ENCODE measurements at places on chromosomes 7 and 10.
A peak's percentile ranks its signal among the peaks of the same experiment; 100 is the strongest.

DNA sequence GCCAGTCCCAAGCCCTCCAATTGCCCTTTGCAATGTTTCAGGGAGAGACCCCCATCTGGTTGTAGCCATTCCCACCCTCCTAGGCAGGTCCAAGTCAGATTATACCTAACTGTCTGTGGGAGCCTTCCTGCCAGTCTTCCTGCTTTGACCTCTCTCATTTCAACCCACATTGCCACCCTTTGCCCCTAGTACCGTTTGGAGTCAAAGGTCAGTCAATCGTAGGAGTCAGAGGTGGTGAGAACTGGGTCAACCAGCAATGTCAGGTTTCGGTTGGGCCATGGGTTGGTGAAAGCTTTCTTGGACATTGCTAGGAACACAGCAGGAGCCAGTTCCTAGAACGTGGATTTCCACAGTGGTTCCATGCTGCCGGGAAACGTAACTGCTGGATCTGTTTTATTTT is 269.4 kb upstream of the GHITM start:
- DNase-seq: no peak

DNA sequence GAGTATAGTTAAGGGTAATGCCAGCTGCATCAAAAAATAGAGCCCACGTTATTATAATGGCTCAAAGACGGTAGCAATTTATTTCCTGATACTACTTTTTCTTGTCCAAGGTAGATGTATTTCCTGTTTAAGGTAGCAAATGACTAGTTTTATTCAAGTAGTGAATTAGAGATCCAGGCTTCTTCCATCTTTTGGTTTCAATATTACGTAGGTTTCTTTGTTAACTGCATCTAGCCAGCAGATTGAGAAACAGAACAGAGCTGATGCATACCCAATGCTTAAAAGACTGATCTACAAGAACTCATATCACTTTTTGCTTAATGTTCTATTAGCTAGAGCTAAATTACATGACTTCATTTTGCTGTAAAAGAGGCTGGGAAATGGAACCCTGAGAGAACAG is 992.1 kb downstream of the NRG3 start:
- DNase-seq: no peak

GRCh38 chr7:96169439-96169838 is 152.5 kb downstream of the SLC25A13 start:
- DNase-seq: no peak

- no peak for DNase-seq
Observed at GRCh38 chr10:93938140-93938539, 44.4 kb downstream of the SLC35G1 start.

DNA sequence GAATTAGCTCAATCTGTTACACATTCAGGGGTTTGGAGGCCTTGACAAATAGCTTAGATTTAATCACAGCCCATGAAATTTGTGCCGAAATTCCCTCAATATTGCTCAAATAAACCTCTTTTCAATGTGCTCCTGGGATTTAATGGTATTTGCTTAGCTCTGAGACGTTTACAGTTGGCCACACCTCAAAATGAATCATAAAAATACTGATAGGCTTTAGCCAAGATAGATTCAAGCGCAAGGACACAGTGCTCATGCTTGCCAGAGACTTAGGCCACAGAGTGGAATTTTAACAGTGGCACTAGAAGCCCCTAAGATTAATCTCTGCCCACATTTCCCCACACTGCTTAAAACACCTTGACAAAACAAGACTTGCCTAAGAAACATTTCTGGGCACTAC is 2.3 kb upstream of the SEMA3C start:
- no peak for DNase-seq

GRCh38 chr10:21279217-21279575 is 246.3 kb downstream of the SKIDA1 start:
- DNase-seq: no peak

GRCh38 chr7:13839063-13839462 is 150.4 kb downstream of the ETV1 start:
- DNase-seq: no peak

DNA sequence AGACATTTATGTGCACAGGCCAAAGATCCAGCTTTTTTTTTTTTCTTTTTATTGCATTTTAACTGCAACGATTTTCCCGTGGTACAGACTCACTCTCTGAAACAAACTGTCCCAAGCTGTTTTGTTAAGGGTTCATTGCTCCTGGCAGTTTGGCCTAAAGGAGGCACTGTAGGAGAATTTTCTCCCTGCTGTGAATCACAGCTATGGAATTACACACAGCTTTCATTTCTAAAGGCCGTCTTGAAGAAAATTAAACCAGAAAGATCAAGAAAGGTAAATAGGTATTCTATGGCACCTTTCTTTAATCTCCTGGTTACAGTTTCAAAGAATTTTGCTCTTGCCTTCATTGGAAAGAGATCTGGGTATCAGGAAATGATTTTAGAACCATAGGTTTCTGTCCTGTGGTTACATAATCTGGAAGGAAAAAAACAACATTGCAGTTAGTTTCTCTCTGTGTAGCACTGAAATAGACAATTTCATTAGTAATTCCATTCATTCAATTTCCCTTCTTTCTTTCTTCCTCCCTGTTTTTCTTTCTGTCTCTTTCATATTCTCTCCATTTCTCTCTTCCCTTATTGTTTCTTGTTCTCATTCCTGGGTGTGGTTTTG is 51.2 kb downstream of the PDK4 start:
- DNase-seq: peak; percentile 15

DNA sequence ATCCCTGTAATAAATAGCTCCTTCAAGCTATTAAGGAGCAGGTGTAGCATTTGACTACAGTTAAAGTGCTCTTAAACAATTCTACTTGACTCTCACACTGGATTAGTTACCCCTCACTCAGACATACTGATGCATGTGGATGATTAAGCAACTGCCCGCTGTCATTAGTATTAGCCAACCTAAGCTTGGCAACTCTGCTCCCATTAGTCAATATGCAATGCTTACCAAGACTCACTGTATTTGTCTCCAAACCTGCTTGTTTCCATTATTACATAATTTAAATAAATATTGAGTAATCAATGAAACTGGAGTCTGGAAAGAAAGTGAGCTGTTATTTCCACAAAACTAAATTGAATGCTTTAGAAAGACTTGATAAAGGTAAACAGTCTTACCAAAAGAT is 144.0 kb upstream of the ASAH2 start:
- no peak for DNase-seq

GRCh38 chr10:6674291-6674690 is 94.2 kb upstream of the PRKCQ start:
- no peak for DNase-seq

GRCh38 chr10:75294866-75295701 is 59.3 kb upstream of the COMTD1 start:
- no peak for DNase-seq

GRCh38 chr10:99427566-99428190 is 2.7 kb downstream of the GOT1 start:
- no peak for DNase-seq

DNA sequence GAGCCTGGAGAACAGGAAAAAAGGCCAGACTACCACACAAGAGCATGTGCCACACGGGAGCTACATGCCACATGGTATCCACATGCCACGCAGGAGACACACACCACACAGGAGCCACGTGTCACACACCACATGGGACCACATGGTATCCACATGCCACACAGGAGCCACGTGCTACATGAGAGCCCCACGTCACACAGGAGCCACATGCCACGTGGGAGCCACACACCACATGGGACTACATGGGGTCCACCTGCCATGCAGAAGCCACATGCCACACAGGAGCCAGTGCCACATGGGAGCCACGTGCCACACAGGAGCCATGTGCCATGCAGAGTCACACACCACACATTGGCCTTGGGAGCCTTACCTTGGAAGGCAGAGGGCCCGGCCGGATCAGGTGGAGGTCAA is 244.4 kb upstream of the PPP2R2D start:
- DNase-seq: no peak

DNA sequence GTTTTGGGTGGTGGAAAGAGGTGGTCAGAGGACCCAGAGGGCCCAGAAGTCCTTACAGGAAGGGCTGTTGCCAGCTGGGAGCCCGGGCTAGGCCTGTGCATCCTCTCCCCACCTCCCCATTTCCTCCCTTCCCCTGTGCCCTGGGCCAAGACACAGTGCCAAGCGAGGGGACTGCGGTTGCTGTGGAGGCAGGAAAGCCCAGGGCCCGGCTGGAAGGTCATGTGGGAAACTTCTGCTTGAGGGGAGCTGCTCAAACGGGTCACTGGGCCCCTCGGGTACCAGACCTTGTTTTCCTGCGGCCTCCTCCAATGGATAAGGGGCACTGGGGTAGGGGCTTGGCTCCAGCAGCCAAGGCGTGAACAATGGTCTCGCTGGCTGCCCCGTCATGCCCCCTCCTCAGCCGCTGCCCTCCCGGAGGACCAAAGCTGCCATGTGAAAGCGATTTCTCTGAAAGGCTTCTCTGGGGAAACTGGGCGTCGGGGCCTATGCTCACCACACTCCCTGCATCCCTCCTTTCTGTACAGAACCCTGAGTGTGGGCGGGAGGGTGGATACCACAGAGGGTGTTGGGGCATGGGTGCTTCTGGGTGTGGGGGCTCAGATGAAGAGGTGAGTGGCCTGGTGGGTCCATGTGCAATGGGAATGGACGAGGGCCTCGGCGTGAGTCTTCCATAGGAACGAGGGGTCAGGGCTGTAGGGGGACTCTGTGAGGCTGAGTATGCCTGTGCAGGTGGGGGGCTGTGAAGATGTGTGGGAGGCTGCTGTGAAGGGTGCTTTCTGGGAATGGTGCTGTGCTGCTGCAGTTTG is 135.3 kb downstream of the PTPN20 start:
- no peak for DNase-seq

DNA sequence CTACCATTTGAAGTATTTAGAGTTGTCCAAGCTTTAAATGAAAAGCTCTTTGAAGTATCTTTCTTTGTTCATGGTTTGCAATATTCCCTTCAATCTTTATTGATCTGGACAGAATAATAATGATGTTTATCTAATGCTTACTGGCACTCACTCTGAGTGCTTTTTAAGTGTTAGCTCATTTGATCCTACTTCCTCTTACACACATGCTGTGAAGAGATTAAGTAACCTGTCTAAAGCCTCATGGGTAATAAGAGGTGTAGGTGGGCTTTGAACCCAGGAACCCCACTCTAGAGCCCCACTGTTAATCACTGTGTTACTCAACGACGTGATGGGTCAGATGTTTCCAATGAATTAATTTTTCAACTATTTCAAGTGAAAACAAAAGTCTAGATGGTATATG is 31.1 kb upstream of the ADD3 start:
- DNase-seq: no peak

GRCh38 chr7:25952261-25953057 is 199.5 kb upstream of the NFE2L3 start:
- no peak for DNase-seq

- no peak for DNase-seq
Observed at GRCh38 chr7:106139265-106140251, 27.4 kb upstream of the SYPL1 start.

DNA sequence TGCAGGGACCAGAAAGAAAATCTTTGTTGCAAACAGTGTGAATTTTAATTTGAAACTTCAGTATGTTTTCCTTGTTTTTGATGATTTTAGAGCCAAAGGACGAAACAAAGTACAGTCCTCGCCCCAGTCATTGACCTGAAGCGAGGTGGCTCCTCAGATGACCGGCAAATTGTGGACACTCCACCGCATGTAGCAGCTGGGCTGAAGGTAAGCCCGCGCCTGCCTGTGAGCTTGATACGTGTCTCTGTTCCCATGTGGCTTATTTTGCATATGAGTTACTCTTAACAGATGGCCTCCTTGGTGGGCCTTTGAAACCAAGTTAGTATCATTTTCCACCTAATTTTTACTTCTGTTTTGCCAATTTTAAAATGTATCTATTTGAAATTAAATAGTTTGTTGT is 12.3 kb downstream of the RBM17 start:
- DNase-seq: no peak

DNA sequence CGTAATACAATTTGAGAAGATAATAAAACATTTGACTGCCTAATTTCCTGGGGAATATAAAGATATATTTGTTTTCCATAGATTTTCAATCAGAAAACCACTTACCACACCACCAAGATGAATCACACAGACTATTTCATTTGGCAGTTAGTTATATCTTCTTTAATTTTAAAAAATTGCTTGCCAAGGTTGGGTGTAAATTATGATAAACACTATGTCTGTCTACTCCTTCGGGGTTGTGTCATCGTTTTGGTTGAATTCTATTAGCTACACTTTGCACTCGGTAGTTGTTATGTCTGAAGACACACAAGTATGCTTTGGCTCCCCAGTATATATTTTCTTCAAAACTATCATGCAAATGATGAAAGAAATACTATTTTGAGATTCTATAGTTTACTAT is 594.8 kb upstream of the SEMA3D start:
- DNase-seq: no peak

GRCh38 chr10:74081192-74081803 is 69.3 kb downstream of the AP3M1 start:
- DNase-seq: peak; percentile 12

DNA sequence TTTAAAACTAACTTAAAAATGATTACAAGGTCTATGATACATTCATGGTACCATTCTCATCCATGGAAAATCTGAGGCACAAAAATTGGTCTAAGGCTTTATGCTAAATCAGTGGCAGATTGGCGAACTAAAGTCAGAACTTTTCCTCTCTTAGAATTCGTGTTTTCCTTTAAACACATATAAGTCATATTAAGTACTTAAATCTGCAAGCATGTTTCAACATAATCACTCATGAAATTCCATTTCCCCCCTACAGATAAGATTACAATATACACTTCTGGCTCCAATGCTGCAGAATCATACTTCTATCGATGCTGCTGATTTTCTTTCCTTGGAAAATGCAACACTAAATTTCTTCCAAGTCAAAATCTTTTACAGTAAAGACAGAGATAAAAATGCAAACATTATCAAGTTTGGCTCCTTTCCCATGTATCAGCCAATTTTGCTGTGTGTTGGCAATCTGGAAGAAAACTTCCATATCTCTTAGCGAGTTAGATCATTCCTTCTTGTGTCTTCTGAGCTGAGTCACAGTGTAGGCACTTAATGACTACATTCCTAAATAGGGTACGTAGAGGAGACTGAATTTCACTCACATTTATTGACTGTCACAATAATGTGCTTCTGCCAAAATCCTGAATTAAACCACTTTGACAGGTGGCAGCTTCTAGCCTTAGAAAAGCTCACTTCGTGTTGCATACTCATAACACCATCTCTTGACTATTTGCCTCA is 76.4 kb upstream of the LRRC17 start:
- no peak for DNase-seq

DNA sequence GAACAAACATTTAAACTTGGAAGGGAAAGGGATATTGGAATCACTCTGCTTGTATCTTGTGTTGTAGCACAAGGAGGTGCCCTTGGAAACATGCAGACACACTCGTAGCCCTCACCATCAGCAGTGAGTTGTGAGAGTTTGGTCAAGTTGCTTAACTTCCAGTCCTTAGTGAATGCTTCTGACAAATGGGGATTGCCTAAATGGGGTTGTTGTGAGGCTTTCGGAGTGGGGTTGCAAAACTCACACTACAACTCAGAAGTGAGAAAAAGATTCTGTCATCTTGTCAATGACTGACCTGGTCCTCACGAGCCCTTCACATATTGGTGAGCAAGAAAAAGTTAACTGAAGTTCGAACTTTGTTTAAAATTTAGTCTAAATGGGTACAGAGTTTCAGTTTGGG is 29.0 kb upstream of the GSDME start:
- no peak for DNase-seq

- no peak for DNase-seq
Observed at GRCh38 chr7:35246819-35247218, 7.1 kb downstream of the TBX20 start.

GRCh38 chr7:105496521-105496920 is 25.6 kb downstream of the PUS7 start:
- DNase-seq: no peak
